Sigmoid colon (tissue), 7 donors: ENCODE measurements at places on chromosomes 12 and 14. TPM values are rescaled to one million over a fixed set of nuclear protein-coding genes. Genes with fewer than 3 reads are reported as not detected.

The DAO gene
- total RNA-seq = not detected

The KITLG gene
- 54.6 TPM for total RNA-seq

The RERGL gene
- total RNA-seq = 14.6 TPM

The GUCY2C gene
- total RNA-seq = not detected

The CNIH1 gene
- total RNA-seq = 213 TPM

The ARHGDIB gene
- 54.2 TPM for total RNA-seq

The RDH12 gene
- total RNA-seq = not detected

- no peak for DNase-seq
Measured at GRCh38 chr12:99522456-99522855, 125.1 kb upstream of the GARIN6 start.

- DNase-seq = no peak
Measured at GRCh38 chr12:30696103-30696408, 387 bp upstream of the IPO8 start.

DNA sequence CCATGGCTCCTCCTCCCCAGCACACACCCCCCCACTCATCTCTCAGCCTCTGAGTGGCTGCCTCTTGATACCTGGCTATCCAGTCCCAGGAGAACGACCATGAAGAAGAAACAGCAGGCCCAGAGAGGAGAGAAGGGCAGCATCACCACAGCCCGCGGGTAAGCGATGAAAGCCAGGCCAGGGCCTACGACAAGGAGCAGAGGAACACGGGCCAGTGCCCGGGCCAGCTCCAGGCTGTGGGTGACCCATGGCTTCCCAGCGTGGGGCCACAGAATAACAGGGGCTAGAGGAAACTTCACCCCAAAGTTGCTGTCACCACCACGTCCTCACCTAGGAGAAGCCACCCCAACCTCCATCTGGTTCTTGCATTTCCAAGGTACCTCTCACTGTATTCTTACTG is 10.4 kb upstream of the SLC6A12 start:
- no peak for DNase-seq

DNA sequence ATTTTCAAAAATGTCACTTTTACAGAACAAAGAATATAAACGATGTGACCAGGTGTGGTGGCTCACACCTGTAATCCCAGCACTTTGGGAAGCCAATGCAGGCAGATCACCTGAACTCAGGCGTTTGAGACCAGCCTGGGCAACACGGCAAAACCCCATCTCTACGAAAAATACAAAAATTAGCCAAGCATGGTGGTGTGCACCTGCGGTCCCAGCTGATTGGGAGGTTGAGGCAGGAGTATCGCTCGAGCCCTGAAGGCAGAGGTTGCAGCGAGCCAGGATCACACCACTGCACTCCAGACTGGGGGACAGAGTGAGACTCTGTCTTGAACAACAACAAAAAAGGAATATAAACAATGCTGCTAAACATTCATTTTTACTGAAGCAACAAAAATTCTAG is 15.2 kb downstream of the HEATR5A start:
- DNase-seq = no peak

DNA sequence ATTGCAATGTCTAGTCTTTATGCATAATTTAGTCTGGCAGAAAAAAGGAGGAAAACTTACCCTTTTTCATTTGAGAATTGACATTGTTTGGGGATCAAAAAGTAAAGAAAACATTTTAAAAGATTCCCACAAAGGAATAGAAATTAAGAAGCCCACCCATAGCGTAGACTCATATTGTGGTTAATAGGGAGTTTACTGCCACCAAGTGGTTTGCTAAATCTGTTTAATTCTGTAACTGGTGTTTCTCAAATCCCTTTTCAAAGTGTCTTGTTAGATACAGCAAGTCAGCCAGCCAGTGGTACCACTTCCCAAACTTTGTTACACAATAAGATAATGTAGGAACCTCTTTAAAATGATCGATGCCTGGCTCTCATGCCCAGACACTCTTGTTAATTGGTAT is 180.3 kb downstream of the IPO8 start:
- DNase-seq = no peak

- DNase-seq = no peak
Measured at GRCh38 chr14:43983721-43984120, 523.4 kb downstream of the FSCB start.

GRCh38 chr12:10031321-10031720 is 839 bp downstream of the CLEC9A start:
- DNase-seq = no peak

- DNase-seq = no peak
Measured at GRCh38 chr14:99516156-99516870, 35.1 kb downstream of the CCNK start.

DNA sequence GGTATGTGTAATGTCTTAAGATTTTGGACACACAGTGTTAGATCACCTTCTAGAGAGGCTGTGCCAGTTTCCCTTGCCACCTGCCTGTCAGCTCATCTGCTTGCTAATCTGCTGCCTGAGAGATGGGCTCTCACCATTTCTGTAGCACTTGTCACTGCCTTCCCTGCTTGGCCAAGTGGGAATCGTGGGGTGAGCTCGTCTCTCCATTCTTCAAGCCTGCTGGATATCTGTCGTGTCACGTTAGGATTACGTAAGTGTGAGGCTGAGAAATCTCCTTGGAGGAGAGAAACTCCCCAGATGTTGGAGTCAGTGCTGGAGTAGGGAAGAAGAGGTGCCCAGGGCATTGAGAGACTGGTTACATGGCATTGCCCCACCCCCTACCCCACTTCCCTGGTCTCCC is 8.6 kb upstream of the RPH3A start:
- no peak for DNase-seq

DNA sequence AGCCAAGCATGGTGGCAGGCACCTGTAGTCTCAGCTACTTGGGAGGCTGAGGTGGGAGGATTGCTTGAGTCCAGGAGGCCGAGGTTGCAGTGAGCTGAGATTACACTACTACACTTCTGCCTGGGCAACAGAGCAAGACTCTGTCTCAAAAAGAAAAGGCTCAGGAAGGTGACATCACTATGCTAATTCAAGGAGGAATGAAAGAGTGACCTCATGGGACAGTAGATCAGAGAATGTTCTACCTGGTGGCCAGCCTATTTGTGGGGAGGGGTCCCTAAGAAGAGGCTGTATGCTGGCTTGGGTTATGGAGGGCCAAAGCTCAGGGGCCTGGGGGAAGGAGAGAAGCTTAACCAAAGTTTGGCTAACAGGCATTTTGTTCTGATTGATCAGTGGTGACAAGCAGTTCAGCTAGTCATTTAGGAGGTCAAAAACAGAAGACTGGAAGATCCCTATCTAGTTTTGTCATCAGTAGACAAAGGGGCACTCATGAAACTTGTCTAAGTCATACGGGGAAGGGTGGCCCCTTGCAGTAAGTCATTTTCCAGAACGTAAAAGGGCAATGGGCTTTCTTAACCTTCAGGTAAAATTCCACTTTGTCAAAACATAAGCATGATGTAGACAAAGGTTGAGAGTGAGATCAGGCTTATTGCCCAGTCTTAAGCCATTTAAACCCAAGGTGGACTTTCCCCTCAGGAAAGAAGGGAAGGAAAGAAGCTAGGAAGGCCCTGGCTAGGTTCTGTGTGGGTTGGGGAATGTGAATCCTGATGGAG is 60.8 kb upstream of the EEA1 start:
- no peak for DNase-seq

GRCh38 chr12:41653386-41654326 is 465.5 kb downstream of the PDZRN4 start:
- DNase-seq = no peak

DNA sequence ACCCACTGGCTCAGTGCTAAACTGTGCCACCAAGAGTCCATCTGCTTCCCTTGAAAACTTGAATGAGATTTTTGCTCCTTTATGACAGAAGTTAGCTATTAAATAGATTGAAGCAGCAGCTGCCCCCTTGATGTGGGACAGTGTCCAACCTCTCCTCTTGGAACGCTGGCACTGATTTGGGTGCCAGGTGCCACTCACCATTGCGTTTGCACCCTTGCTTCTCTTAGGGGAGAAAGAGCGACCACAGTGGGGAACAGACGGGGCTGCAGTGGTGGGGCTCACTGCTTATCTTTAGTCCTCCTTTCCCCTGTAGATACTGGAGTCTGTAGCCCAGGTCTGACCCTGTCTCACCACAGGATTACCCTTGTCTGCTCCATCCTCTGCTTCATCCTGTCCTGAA is 9.4 kb downstream of the EP400 start:
- DNase-seq = no peak
